ENCODE measurements at places on chromosomes 16 and 17.

- no peak for DNase-seq
These were observed 178.0 kb downstream of the WWOX start for GRCh38 chr16:78277321-78278055.

- no peak for DNase-seq
These were observed 33.0 kb downstream of the TEX2 start for GRCh38 chr17:64229815-64230728.

DNA sequence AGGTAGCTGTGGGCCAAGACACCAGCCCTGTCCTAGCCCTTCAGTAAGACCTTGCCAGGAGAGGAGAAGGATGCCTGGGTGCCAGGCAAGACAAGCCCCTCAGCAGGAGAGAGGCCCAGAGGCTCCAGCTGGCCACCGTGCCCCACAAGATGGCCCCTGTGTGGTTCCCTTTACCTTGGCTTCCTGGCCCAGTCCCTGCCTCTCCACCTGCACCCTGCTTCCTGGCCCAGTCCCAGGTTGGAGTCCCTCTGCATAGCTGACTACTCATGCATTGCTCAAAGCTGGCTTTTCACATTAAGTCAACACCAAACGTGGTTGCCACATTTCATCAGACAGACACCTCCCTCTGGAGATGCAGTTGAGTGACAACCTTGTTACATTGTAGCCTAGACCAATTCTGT, 4.0 kb downstream of the SYNGR3 start:
- DNase-seq = no peak

DNA sequence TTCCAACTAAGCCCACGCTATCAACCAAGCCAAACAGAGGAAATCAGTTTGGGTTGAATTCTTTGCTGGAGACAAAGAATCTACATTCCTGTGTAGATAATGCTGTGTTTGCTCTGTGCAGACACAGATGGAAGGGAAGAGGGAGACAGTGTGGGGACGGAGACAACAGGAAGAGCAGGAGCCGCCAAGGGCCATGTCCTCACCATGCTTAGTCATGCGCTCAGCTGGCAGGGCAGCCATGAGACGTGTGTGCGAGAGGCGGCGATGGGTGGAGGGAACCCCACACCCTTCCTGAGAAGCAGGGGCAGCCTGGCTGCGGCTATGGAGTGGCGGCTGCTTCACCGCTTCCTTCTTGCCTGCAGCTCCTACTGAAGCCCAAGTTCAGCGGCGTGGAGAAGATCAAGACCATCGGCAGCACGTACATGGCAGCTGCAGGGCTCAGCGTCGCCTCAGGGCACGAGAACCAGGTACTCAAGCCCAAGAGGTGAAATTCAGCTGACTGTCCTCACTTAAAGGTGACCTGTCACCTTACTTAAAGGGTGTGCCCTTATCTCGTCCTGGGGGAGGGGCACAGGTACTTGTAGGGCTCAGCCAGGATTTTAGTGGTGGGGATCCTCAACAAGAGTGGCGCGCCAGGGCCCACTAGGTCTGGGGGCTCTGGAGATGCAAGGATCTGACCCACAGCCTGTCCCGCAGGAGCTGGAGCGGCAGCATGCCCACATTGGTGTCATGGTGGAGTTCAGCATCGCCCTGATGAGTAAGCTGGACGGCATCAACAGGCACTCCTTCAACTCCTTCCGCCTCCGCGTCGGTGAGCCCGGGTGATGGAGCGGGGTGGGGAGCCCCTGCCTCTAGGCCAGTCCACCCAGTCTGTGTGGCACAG, 47.5 kb downstream of the ADCY7 start:
- DNase-seq = peak; percentile 28

DNA sequence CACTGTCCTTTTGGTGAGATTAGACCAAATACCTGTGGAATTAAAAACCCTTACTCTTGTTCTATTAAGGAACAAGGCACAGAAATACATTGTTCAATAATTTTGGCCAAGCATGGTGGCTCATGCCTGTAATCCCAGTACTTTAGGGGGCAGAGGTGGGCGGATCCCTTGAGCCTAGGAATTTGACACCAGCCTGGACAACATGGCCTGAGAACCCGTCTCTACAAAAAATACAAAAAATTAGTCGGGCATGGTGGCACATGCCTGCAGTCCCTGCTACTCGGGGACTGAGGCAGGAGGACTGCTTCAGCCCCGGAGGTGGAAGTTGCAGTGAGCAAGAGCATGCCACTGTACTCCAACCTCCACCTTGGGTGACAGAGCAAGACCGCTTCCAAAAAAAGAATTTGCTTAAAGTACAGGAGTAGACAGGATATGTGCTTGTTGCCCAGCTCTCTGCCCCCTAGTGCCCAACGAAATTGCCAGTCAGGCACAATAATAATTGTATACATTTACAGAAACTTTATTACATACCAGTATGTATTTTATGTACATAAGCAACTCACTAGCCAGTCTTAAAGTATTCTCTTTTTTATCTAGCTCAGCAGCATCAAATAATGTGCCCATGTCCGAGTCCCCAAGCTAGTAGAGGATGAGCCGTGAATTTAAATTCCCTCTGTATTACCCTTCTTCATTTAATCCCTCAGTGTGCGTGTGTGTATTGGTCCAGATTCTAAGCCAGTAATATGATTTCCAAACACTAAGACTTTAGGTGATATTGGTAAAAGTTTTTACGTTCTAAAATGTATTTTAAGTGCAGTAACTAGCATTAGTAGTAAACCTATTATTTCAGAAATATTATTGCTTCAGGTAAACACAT, 1.4 kb downstream of the THUMPD1 start:
- DNase-seq = peak; percentile 14

DNA sequence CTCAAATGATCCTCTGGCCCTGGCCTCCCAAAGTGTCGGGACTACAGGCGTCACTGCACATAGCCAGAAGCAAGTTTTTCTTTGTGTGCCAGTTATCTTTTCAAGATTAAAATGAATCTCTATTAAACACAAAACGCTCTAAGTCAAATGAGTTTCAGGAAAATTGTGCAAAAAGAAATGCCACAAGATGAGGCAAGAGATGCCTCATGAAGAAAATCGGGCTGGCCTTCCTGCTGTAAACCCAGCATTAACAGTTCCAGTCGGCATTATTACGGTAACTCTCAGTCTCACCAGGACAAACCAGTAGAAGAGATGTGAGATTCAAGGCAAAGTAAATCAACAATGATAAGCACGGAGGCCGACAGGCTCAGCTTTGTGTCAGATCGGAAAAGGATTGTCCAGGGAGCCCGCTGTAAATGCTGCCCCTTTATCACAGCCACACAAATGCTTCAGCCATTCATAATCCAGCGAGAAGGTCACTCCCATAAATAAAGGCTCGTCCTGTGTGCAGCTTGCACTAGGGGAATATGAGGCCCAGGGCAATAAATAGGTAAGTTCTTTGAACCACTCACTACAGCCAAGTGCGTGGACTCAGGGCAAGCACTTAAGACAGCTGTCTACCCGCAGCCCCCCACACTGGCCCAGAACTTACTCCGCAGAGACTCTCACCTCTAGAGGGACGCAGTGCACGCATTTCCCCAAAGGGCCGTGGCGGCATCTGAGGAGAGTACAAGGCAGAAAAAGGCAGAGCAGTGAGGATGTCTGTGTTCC, 27.2 kb downstream of the NPLOC4 start:
- DNase-seq = no peak

GRCh38 chr17:8697323-8697741, 47.3 kb downstream of the CCDC42 start:
- DNase-seq = no peak

GRCh38 chr17:12769981-12770380, 19.3 kb upstream of the ARHGAP44 start:
- DNase-seq = no peak

- DNase-seq = no peak
These were observed 5.8 kb downstream of the IRX3 start for GRCh38 chr16:54280751-54281150.

GRCh38 chr17:73436954-73437353, 125.2 kb upstream of the CDC42EP4 start:
- no peak for DNase-seq

- DNase-seq = no peak
These were observed 167.7 kb downstream of the XYLT1 start for GRCh38 chr16:17303101-17303500.

- DNase-seq = no peak
These were observed 1.6 kb downstream of the RIPOR1 start for GRCh38 chr16:67530013-67530939.

DNA sequence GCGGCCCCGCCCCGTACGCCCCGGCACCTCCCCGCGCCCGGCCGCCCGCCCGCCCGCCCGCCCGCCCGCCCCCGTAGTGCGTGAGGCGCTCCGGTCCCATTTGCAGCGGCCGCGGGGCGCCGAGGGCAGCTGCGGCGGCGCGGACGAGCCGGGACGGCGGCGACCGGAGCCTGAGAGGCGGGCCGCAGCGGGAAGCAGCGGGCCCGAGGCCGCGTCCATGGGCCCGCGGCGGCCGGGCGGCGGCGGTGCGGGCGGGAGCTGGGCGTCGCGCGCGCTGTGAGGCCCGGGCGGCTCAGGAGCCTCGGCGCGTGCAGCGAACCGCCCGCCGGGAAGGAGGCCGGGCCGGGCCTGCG, at the start of gene MPRIP:
MPRIP (plus strand) TSS at position 74 of the 353 bp plus-strand sequence. CDS start 392 bp downstream, outside the sequence.
- DNase-seq = no peak

DNA sequence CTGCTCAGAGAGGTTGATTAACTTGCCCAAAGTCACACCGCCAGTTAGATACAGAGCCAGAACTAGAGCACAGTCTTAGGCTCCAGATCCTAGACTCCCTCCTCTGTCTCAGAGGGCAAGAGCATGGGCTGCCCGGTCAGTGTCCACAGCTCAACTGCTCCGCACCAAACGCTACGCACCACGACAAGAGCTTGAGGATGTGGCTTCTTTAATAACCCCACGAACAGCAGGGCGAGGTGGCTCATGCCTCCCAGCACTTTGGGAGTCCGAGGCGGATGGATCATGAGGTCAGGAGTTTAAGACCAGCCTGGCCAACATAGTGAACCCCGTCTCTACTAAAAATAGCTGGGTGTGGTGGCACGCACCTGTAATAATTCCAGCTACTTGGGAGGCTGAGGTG, 21.4 kb downstream of the FA2H start:
- DNase-seq = no peak

- no peak for DNase-seq
These were observed 1.1 kb downstream of the CTRB1 start for GRCh38 chr16:75219838-75220237.

- DNase-seq = no peak
These were observed 231.4 kb upstream of the RPL38 start for GRCh38 chr17:73972056-73972455.

- no peak for DNase-seq
These were observed 62.4 kb downstream of the NKD1 start for GRCh38 chr16:50610331-50611262.

DNA sequence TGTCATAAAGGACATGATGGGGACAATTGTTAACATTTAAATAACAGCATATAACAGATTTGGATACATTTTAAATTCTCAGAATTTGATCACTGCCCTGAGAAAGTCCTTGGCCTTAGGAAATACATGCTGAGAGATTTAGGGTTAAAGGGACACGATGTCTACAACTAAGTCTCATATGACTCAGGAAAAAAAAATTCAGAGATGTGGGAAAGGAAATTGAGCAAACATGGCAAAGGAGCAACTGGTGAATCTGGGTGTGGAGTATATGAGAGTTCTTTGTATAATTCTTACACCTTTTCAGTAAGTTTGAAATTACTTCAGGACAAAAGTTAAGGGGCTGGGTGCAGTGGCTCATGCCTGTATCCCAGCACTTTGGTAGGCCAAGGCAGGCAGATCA, 18.2 kb downstream of the MPP3 start:
- DNase-seq = no peak

GRCh38 chr16:35639233-35640205, 2180.1 kb downstream of the TP53TG3F start:
- no peak for DNase-seq

- no peak for DNase-seq
These were observed 1.3 kb downstream of the GNGT2 start for GRCh38 chr17:49209061-49209571.

- DNase-seq = no peak
These were observed 4.4 kb upstream of the ZFP1 start for GRCh38 chr16:75143941-75144340.

GRCh38 chr17:82428546-82428945, 10.2 kb upstream of the OGFOD3 start:
- no peak for DNase-seq

DNA sequence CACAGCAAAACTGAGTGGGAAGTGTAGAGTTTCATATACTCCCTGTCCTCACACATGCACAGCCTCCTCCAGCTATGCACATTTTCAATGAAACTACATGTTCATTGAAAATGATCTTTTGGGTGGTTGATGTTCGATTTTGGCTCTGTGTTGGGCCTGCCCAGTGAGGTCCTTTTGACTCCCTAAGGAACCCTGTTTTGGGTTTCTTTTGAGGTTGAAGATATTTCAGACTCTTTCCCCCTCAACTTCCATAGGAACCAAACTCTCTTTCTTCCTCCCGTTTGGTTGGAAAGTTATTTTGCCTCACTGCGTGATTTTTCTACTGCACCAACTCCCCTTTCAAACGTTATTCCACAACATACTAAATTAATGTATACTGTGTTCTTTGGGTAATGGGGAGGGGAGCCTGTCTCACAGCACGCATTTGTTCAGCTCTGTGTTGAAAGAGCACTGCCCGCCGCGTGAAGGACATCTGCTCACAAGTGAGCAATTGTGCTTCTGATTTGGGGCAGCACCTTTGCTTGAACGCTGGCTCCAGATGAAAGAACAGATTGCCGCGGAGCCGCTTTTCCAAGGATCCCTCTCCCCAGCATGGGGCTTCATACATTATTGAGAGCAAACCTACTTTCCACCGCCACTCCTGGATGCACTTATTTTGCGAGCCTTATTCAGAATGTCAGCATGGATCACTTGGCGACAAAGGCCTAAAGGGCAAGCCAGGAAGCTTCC, 385.9 kb downstream of the WWOX start:
- no peak for DNase-seq

DNA sequence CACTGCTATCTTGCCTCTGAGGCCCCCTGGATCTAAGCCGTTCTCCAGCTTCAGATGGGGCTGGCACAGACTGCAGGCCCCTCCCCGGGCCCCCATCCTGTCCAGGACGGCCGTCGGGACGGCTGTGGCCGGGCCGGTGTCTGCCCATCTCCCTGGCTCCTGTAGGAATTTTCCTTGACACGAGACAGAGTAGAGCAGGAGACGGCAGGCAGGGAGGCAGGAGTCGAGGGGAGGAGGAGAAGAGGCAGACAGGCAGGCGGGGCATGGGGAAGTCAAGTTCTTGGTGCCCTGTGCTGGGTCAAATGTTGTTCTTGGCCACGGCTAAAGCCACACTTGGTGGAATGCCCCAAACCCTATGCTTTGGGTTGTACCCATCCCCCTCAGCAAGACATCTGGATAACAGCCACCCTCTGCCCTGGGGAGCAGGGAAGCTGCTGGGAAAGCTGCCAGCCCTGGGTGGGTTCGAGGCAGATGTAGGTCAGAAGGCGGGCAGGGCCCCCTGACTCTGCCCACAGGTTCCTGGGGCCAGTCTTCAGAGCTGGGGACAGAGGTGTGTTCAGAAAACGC, 4.0 kb downstream of the C1QTNF1 start:
- DNase-seq = no peak

DNA sequence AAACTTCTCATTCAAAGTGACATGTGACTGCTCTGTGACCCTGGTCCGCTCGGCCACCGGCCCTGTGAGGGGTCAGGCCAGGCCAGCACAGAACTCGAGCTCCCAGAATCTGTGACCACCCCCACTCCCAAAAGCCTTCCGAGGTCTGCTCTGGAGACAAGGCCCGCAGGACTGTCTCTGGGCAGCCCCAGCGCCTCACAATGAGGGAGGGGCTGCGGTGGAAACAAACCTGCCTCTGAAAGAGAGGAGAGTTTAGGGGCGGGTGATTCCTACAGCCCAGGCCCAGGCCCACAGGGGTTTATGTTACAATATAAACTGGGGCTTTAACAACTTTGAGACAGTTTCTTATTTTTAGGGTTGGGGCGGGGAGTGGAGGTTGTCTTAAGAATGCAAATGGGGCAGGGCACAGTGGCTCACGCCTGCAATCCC, 19.9 kb downstream of the IGFBP4 start:
- no peak for DNase-seq

Data from T-helper 1 cell (primary cell).